ENCODE measurements at places on chromosomes 5 and 9.

DNA sequence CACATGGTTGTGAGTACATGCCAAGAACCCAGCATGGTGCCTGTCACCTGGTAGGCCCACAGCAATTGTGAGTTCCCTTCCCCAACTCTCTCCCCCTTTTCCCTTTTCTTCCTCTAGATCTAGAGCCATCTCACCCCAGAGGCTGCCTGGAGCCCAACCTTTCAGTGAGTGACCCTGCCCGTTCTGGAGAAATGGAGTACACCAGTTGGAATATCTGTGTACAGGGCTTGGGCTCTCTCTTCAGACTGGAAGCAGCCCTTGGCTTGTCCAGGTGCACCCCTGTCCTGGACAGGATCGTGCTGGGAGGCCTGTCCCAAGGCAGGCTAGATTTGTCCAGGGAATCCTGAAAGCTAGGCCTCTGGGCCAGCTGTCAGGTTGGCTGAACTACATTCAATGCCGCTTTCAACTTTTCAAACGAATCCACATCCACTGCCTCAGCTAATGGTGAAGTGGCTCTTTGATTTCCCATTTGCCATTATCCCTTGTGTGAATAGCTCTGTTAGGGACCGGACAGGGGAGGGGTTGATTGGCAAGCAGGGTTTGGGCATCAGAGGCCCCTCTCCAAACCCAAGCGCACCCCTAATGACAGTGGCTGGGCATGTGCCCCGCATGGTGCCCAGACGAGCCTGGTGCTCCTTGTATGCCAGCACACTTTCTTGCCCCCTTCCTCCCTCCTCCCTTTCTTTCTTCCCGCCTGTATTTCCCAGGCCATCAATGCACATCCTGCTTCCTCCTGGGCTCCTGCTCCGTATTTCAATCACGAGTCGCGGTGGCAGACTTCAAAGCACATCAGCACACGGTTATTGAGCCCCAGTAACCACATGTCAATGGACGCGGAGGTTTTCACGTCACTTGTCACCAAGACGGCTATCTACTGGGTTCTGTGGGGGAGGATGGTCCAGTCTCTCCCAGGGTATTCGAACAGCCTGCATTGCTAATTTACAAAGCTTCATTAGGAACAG, 211.2 kb downstream of the DAB2IP start:
- DNase-seq, result no peak

- no peak for DNase-seq
These were observed 14.6 kb downstream of the TEX53 start for GRCh38 chr9:114643001-114643400.

DNA sequence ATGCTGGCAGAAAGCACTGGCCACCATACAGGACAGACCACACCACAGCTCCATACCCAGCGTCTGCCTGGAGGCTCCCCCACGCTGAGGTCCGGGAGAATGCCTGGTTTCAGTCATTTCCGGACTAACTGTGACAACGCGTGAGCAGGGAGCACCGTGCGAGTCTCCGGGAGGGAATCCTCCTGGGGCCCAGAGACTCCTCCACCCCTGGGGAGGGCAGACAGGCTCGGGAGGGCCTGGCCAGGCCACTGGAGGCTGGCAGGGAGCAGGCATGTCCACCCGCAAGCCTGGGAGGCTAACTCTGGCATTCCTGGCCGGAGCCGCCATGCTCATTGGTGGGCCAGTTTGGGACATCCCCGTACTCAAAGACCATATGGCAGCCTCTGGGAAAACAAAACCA, 6.5 kb downstream of the BRD3OS start:
- no peak for DNase-seq

- DNase-seq, result no peak
These were observed 136.3 kb downstream of the APBA1 start for GRCh38 chr9:69535911-69536310.

DNA sequence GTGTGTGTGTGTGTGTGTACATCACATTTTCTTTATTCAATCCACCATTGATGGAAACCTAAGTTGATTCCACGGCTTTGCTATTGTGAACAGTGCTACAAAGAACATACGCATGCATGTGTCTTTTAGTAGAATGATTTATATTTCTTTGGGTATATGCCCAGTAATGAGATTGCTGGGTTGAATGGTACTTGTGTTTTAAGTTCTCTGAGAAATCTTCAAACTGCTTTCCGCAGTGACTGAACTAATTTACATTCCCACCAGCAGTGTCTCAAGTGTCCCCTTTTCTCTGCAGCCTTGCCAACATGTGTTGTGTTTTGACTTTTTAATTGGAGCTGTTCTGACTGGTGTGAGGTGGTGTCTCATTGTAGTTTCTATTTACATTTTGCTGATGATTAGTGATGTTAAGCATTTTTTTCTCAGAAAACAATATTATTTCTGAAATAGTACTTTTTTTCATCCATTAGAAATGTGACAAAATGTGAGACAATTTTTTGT, 769.7 kb downstream of the TAF11L14 start:
- no peak for DNase-seq

DNA sequence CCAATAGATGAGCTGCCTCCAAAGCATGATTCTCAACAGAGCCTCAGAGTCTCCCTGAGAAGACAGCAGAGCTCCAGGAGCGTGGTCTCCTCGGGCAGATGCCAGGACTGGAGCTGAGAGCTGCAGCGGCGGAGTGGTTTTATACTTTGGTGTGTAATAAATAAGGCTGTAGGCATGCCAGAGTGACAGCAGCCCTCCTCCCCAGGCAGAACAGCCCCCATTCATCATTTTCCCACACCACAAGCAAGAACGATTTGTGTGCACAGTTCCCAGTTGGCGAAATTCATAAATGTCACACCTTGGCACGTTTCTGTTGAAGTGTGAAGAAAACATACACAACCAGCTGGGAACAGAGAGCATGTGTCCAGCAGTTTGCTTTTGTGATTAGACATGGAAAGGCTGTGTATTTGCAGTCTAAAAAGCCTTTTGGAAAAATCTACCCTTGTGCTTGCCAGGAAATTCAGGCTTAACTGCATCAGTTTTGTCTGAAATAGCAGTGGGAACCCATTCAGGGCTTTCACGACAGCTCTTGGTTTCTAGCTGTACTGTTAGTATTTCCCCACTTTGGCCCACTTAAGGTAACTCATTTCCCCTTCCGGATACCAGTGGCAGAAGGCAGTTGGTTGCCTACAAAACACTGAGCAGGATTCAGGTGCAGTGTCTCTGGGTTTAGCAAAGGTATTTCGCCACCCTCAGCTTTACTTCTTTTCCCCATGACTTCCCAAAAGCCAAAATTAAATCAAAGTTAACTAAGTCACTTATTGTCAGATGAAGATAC, at the start of gene C1QTNF3:
Gene C1QTNF3, minus strand, starts transcription at position 115 of the 778 bp plus-strand sequence. Its CDS starts 88 bp downstream, at position 27.
- no peak for DNase-seq

DNA sequence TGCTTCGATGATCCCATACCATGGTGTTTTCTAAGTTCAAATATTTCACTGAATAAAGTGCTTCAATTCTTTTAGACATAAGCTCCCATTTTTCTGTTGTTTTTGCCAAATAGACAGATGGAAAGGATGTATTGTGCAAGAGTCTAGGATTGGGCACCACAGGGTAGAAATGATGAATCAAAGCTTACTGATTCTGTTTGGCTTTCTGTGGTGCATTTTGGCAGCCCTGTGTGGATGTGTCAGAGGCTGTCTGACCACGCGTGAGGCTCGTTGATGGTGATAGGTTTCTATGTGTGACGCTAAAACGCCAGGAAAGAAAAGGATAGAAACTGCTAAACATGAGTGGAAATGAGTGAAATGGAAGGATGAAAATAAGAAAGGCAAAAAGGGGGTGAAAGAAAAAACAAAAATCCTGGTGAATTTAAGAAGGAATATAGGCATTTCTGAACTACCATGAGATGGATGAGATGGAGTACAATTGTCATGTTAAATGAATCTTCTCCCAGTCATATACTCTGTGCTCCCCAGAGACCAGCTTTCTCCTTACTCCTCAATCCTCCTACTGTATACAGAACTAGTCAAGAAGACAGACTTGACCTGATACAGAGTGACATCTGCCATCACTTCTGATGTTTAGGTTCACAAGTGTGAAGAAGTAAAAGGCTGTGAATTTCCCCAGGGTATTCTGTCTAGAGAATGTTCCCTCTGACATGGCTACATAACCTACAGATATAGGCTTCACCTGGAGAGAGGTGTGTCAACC, 54.4 kb downstream of the ANKH start:
- DNase-seq, result no peak

DNA sequence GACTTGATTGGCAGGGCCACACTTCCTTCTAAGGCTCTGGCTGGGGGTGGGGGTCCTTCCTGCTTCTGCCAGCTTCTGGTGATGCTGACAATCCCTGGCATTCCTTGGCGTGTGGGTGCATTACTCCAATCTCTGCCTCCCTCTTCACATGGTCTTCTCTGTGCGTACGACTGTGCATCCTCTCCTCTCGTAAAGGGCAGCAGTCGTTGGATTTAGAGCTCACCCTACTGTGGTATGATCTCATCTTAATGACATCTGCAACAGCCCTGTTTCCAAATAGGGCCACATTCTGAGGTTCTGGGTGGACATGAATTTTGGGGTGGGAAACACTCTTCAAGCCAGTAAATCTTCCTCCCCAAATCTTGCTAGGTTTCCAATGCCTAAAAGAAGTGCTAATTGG, 36.8 kb downstream of the ROPN1L start:
- no peak for DNase-seq

- no peak for DNase-seq
These were observed 439.4 kb upstream of the ZNF462 start for GRCh38 chr9:106423575-106423974.

GRCh38 chr5:73472116-73472515, 23.5 kb upstream of the FOXD1 start:
- no peak for DNase-seq

- DNase-seq, result no peak
These were observed 87.5 kb downstream of the PPARGC1B start for GRCh38 chr5:149817539-149818060.

- peak; percentile 51 for DNase-seq
These were observed 11.5 kb upstream of the C5orf58 start for GRCh38 chr5:170221327-170221741.

DNA sequence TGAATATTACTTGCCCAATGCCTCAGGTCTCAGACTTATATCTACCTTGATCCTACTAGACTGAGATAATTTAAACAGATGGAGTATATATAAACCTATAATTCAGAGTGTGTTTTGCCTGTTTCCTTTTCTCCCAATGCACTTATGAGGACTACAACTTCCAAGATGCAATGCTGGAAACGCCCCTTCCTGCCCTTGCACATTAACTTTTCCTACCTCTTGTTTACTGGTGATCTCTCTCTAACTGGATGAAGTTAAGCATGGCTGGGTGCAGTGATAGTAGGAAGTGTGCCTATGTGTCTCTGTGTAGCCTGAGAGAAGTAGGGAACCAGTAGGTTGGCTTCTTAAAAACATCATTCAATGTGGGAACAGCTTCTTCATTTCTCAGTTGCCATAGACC, 115.2 kb downstream of the SVEP1 start:
- no peak for DNase-seq

DNA sequence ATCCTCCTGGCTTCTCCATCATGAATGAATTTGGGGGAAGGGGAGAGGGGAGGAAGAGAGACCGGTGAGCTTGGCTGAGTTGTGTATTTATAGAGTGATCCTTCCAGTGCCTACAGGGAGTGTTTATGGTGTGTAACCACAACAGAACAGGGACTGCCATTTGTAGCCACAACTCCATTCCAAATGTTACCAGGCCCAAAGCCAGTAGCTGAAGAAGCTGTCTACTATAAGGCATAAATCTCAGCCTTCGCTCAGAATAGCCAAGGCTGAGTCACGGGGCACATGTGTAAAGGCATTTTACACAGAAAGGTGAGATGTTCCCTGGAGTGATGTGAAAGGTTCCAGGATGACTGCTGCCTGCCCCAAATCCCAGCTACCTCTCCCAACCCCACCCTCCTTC, 2.5 kb downstream of the TMEM252 start:
- DNase-seq, result no peak

- DNase-seq, result no peak
These were observed 13.0 kb upstream of the RASGEF1C start for GRCh38 chr5:180222056-180222455.

DNA sequence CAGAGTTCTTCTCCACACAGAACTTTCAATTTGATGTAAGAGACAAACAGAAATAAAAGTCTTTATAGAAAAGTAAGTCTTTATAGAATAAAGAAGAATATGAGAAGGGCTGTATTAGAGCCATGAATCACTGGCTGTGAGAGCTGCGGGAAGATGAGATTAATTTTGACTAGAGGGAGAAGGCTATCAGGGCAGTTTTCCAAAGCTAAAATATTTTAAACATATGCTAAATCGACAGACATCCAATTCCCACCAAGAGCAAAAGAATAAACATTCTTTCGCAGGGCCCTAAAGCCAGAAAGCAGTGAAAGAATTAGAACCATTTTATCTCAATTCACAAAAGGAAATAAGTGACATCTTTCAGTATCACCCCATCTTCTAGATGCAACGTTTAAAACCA, 208.3 kb upstream of the MAP3K1 start:
- no peak for DNase-seq

- no peak for DNase-seq
These were observed 51.2 kb downstream of the SCAMP1 start for GRCh38 chr5:78411586-78411985.

GRCh38 chr9:81613002-81613812, 76.1 kb downstream of the TLE1 start:
- DNase-seq, result no peak

- peak; percentile 44 for DNase-seq
These were observed 1.7 kb upstream of the RABL6 start for GRCh38 chr9:136806067-136806466.

- no peak for DNase-seq
These were observed 1037.1 kb upstream of the NUDT12 start for GRCh38 chr5:104599726-104600125.

GRCh38 chr5:81505672-81506071, 111.7 kb upstream of the ACOT12 start:
- DNase-seq, result no peak

DNA sequence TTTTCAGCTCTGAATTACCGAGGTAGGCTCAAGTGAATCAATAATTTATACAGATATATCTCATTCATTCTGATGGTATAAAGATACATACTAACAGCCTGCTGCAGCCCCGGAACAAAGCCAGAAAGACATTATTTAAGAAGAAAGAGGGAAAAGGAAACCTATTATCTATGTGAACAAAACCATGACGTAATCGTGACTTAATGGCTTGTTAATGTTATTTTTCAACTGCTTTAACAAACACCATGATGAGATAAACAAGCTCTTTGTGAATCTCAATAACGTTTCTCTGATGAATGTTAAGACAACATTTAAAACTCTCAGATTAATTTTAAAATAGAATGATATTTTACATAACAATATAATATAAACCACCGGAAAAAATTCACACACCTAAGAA, 237.1 kb downstream of the SLF1 start:
- DNase-seq, result no peak

- no peak for DNase-seq
These were observed 115.5 kb upstream of the SLC12A2 start for GRCh38 chr5:127967983-127968592.

GRCh38 chr9:3553076-3553765, 27.4 kb upstream of the RFX3 start:
- DNase-seq, result no peak

GRCh38 chr9:90813046-90813445, 11.4 kb downstream of the SYK start:
- DNase-seq, result no peak

- peak; percentile 42 for DNase-seq
These were observed 16.2 kb downstream of the PHF2 start for GRCh38 chr9:93592643-93593021.

Measured in ecto neural progenitor cell (in vitro differentiated cells).